AG10803 (cell line): ENCODE measurements at places on chromosomes 7 and 10.

GRCh38 chr7:133501771-133502170, 248.9 kb downstream of the EXOC4 start:
- DNase-seq, result no peak

- DNase-seq, result no peak
These were observed 191.2 kb upstream of the PHYHIPL start for GRCh38 chr10:58985216-58985615.

- DNase-seq, result no peak
These were observed 20.9 kb upstream of the LYZL1 start for GRCh38 chr10:29268011-29268410.

DNA sequence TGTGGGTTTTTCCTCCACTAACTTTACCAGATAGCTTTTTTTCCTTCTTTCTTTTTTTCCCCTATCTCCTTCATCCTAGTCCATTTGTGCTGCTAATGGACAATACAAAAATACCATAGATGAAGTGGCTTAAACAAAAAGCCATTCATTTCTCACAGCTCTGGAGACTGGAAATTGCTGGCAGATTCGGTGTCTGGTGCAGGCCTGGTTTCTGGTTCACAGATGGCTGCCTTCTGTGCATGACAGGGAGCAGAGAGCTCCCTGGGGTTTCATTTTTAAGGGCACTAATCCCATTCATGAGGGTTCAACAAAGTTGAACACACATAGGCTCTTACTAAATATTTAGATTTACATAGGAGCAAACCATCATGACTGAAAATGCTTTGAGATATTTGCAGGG, 467.4 kb downstream of the TYW1 start:
- DNase-seq, result no peak

DNA sequence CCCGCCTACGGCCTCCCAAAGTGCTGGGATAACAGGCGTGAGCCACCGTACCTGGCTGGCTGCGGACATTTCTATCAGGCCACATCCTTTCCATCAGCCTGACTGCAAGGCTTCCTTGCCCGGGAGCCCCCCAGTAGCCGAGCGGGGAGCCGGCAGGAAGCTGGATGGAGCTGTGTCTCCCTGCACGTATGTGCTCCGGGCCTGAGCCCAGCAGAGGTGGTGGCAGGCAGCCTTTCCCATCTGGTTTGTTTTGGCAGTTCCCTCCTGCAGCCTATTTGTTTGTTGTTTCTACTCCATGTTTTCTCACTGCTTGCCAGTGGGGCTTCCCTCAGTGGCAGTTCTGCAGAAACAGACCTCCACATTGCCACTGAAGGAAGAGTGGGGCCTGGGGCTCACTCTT, 5.4 kb downstream of the POP7 start:
- DNase-seq, result no peak

GRCh38 chr10:26173837-26174236, 42.7 kb upstream of the GAD2 start:
- DNase-seq, result no peak

DNA sequence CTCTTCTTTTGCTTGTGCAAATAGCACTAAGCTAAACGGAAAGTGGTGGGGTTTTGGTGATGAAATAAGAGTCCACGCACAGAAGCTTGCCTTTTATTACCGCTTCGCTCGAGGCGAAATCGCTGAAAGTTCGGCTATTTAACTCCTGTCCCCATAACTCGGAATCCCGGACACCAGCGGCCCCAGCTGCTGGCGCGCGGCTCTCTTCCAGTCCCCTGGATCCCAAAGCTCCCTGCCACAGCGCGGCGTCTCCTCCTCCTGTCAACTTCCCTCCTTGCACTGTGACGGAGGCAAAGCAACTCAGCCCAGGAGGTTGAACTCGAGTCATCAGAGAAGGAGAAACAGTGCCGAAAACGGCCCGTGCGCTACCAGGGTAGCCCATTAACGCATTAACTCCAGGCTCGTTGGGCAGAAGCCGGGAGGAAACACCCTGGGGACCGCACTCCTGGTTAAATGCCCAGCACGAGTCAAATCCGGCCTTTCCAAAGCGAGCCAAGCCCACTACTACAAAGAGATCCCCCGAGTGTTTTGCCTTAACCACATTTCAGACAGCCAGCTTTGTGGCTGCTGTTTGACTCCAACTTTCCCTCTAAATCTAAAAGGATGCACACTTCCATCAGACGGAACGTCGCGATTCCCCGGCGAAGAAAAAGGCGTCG, 1.3 kb downstream of the SEMA3D start:
- DNase-seq, result peak; percentile 65

GRCh38 chr7:133775201-133775600, 351.9 kb upstream of the LRGUK start:
- no peak for DNase-seq

DNA sequence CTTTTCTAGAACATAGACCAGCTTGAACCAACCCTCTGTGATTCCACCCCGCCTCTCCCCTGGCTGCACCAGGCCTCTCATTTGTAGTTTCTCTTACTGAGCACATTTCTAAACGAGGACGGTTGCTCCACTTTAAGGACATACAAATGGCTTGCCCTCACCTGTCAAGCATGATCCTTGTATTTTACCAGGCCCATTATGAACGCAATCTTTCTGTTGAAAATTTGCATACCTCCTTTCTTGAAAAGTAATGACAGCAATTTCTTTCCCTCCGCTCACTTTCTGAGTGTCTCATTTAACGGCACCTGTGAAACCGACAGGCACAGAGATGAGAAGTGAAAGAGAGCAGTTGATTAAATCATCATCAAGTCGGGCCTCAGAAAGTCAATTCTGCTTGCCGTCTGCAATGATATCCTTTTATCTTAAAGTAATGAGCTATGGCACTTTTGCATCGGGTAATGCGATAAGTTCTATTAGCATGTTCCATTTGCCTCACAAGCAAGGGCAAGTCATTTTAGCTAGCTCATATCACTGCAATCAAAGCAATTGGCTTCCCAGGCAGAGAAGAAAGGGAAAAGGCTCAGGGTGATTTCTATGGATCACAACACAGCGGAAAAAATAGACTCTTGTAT, 705.6 kb upstream of the GALNT17 start:
- DNase-seq, result no peak

DNA sequence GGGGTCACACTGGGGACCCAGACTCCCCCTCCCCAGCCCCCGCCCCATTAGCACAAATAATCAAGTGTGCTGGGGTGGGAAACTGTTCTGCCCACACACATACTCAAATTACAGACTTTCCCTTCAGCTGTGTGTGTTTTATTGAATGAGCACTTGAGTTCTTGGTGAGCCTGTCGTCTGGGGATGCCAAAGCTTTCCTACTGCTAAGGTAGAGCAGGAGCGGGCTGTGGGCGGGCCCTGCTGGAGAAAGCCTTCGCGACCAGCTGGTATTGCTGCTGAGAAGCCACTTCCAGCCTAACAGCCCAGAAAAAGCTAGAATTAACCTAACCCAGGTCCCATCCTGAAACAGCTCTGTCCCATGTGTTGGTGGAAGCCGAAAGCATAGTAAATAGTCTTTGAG, 87.0 kb upstream of the KMT2E start:
- no peak for DNase-seq

- peak; percentile 63 for DNase-seq
These were observed 135.9 kb downstream of the CUX1 start for GRCh38 chr7:101953248-101953819.

DNA sequence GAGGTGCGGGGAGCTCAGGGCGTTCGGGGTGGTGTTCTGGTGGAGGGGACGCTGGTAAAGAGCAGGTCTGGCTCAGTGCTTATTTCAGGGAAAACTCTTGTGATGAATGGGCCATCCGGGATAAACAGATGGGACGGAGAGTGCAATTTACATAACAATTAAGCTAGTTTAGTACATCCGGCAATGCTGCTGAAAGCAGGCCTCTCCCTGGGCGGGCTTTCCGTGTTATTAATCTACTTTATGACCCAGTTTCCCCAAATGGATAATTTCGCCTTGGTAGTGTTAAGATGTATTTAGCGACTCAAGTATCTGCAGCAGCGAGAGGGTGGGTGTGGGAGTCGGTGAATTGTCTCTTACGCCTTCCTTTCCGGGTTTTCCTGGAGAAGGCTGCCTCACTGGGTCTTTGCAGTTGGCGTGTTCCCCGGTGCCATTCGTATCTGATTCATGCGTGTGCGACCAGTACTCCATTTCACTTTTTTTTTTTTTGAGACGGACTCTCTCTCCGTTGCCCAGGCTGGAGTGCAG, 25.2 kb downstream of the FOXK1 start:
- no peak for DNase-seq

DNA sequence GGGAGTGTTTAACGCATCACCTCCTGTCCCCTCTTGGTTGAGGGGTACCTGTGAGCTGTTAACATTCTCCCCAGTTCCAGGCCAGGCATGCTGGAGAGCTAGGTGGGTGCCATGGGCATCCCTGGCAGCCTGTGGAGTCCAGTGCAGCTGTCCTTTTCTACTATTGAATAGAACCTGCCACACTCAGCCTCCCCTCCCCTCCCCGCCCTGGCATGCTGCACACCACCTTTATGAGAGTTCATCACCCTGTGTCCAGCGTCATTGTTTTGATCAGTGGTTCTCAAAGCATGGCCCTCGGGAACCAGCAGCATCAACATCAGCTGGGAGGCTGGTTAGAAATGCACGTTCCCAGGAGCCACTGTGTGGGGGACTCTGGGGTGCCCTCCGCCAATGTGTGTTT, 157.3 kb upstream of the PRR15 start:
- no peak for DNase-seq

DNA sequence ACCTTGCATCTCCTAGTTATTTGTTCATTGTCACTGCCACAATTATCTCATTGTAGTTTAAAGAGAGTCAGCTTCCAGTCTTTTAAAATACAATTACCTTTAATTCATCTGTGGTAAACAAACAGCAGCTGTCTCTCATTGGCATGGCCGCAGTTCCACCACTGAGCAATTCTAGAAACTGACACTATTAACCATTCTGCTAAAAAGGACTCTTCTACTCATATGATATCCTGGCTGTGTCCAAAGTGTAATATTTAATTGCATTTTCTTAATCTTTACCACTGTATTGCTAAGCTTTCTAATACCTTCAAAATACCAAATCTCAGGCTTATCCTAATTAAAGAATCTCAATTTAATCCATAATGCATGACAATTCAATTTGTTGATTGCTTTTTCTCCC, 639.0 kb downstream of the AUTS2 start:
- DNase-seq, result no peak

DNA sequence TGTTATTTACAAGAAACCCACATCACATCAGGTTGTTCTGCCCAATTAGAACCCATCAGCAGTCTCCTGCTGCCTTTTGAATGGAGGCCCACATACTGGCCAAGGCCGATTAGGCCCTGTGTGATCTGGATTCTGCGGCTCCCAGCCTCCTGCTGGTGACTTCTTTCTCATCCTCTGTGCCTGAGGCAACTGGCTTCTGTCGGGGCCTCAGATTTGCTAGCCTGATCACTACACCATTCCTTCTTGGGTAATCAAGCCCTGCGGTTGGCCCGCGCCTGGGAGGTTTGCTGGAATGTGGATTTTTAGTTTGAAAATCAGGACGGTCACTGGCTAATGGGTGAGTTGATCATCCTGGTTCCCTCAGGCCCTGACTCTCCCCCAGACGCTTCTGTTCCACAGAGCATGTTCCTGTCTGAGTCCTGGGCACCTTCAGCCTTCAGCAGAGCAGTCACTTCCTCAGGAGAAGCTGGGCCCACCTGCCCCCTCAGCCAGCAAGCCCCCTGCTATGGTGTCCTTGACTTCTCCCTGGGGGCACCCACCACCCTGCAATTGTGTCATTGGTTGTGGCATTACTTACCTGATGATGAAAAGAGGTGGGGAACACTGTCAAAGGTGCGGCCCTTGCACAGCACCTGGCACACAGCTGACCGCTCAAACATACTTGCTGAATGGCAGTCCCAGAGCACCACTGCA, 207.6 kb downstream of the PHTF2 start:
- DNase-seq, result no peak

DNA sequence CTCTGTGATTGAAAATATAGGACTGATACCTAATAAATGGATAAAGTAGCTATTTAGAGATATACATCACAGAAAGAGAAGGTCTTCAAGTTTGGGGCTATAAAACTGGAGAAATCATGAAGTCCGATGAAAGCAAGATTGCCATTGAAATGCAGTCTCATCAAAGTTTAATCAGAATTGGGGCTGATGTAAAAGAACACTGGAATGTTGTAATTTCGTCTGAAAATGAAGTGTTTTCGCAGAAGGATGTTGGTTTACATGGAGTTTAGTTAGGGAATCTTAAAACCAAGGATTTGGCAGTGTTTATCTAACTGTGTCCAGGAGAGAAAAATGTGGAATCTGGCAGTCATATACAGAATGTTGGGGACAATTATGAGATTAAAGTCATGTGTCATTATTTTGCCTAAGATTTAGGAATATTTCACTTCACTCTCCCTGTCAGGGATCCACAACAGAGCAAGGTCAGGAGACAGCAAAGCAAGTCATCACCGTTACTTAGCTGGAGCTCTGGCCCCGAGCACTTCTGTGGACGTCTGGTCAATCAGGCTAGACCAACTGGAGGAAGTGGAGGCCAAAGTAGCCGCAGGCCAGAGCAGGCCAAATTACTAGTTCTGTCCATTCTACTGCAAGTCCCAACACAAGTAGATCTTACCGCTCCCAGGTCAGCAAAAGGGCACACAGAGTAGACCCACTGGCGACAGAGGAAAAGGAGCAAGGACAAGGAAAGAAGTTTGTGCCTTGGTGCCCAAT, 37.0 kb downstream of the EPDR1 start:
- peak; percentile 9 for DNase-seq

GRCh38 chr7:157616426-157616825, 279.6 kb downstream of the DNAJB6 start:
- no peak for DNase-seq

DNA sequence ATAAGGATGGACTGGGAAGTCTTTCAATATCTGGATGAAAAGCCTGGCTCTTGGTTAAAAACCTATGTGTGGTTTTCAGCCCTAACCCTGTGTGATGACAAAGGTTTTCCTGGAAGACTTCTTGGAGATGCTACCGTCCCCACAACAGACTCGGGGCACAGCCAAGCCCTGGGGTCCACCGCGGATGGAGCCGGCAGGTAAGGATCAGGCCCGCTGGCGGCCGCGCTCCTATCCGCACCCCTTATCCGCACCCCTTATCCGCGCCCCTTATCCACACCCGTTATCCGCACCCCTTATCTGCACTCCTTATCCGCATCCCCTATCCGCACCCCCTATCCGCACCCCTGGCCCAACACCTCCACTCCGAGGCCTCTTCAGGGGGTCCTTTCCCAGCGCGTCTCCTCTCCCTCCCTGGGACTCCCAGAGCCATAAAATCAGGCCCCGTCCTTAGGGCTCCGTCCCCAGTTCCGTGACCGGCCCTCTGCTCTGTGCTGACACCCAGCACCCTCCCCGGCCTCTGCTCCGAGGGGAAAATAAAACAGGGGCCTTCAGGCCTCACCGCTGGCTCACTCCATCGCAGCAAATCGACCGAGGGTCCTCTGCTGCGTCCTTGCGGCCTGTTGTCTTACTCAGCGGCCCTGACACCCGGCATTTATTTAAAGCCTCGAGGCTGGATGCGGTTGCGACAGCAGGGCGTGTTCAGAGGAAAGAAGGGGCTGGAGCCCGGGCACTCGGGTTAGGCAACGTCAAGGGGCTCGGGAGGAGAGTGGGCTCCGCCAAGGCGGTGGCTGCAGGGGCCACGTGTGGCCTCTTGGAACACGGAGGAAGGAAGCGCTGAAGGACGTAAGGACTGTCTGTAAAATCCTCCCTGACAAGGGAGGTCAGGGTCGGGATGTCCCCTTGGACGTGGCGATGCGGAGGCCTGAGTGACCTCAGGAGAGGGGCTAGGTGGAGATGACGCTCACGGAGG, 215.1 kb upstream of the ADARB2 start:
- DNase-seq, result no peak

- no peak for DNase-seq
These were observed 72.1 kb downstream of the ADCY1 start for GRCh38 chr7:45646207-45646821.

GRCh38 chr10:70063418-70064098, 10.9 kb downstream of the MACROH2A2 start:
- DNase-seq, result no peak

- no peak for DNase-seq
These were observed 3.3 kb downstream of the HILPDA start for GRCh38 chr7:128458956-128459355.
